Neural crest cell (in vitro differentiated cells): ENCODE measurements at places on chromosomes 11 and 22.

GRCh38 chr11:78856211-78856610 lies 281.5 kb upstream of the NARS2 start:
- no peak for DNase-seq

GRCh38 chr11:124717786-124718651 lies 21.7 kb upstream of the NRGN start:
- DNase-seq = no peak

- DNase-seq = no peak
Measured at GRCh38 chr11:84407091-84407490, 1120.9 kb upstream of the CCDC90B start.

GRCh38 chr11:12761029-12761428 lies 86.8 kb downstream of the TEAD1 start:
- DNase-seq = no peak

- no peak for DNase-seq
Measured at GRCh38 chr22:44801476-44801875, 49.1 kb downstream of the ARHGAP8 start.

DNA sequence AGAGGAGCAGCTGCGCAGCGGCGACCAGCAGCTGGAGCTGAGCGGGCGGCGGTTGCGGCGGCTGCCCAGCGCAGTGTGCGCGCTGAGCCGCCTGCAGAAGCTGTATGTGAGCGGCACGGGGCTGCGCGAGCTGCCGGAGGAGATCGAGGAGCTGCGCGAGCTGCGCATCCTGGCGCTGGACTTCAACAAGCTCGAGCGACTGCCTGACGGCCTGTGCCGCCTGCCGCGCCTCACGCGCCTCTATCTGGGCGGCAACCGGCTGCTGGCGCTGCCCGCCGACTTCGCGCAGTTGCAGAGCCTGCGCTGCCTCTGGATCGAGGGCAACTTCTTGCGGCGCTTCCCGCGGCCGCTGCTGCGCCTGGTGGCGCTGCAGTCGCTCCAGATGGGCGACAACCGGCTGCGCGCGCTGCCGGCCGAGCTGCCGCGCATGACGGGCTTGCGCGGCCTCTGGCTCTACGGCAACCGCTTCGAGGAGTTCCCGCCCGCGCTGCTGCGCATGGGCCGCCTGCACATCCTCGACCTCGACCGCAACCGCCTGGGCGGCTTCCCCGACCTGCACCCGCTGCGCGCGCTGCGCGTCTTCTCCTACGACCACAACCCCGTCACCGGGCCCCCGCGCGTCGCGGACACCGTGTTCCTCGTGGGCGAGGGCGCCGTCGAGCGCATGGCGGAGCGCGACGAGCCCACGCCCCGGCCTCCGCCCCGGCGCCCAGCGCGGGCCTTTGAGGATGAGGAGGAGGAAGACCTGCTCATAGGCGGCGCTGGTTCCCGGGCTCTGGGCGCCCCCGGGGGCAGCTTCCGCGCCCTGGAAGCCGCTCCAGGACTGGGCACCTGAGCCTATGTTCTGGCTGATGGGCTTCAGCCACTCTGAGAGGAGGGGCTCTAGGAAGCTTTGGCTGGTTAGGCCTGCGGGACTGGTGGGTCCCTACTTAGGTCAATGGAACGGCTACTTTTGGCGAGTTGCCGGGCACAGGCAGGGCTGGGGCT lies 787 bp downstream of the LRRC10B start:
- peak; percentile 67 for DNase-seq

GRCh38 chr11:46942172-46942571 lies 5.6 kb downstream of the CSTPP1 start:
- DNase-seq = no peak

DNA sequence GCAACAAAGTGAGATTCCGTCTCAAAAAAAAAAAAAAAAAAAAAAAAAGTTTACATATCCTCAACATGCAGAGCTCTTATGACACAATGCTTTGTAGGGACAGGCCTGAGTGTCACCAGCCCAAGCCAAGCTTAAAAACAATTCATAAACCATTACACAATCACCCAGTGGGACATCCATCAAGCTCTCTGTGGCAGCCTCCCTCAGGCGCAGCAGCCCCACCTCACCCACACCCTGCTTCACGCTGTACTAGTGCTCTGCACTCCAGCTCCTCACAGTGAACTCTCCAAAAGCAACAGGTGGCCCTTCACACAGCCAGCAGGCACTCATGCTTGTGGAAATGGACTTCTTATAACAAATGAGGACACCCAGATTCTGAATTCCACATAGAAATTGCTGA lies 3.5 kb upstream of the FOXRED2 start:
- DNase-seq = no peak

DNA sequence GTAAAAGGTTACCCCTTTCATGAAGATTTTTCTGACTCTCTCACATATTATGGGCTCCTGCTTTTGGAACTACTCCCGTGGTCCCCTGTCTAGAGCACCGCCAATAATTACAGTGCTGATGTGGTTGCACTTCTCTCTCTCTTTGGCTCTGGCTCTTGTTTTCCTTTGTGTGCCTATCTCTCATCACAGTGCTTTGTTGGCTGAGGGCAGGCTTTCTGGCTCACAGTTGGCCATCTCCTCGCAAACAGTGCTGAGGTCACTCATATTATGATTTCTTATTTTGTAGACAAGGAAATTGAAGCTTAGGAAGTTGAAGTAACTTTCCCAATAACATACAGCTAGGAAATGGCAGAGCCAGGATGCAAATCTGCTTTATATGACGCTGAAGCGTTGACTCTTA lies 192.5 kb downstream of the DDX10 start:
- no peak for DNase-seq

- no peak for DNase-seq
Measured at GRCh38 chr11:13777341-13777985, 109.0 kb downstream of the FAR1 start.

- DNase-seq = no peak
Measured at GRCh38 chr22:28884747-28885350, 1.5 kb downstream of the ZNRF3 start.
